ENCODE measurements at places on chromosomes 11 and 22. TPM values are rescaled to one million over a fixed set of nuclear protein-coding genes. Genes with fewer than 3 reads are reported as not detected.

NRXN2 gene
- not detected for polyA plus RNA-seq

MS4A12 gene
- not detected for polyA plus RNA-seq

MYEOV gene
- polyA plus RNA-seq: 4.4 TPM

OSBP2 gene
- polyA plus RNA-seq: 1.0 TPM

CSRP3 gene
- not detected for polyA plus RNA-seq

MMP12 gene
- polyA plus RNA-seq: not detected

CDC42EP1 gene
- polyA plus RNA-seq: 84.9 TPM

MOGAT2 gene
- polyA plus RNA-seq: not detected

MAP6 gene
- 1.3 TPM for polyA plus RNA-seq

KLHDC7B gene
- polyA plus RNA-seq: 0.02 TPM

TMEM191C gene
- 1.3 TPM for polyA plus RNA-seq

MRGPRF gene
- polyA plus RNA-seq: 0.25 TPM

DKK3 gene
- 197 TPM for polyA plus RNA-seq

MUC2 gene
- polyA plus RNA-seq: not detected

FLRT1 gene
- not detected for polyA plus RNA-seq

CHRNA10 gene
- 0.55 TPM for polyA plus RNA-seq

AGBL2 gene
- 0.36 TPM for polyA plus RNA-seq

HBG1 gene
- polyA plus RNA-seq: not detected

SNX32 gene
- 0.11 TPM for polyA plus RNA-seq

CCDC81 gene
- 0.19 TPM for polyA plus RNA-seq

IGF2 gene
- 0.06 TPM for polyA plus RNA-seq

MAML2 gene
- 0.96 TPM for polyA plus RNA-seq

CELSR1 gene
- 13.1 TPM for polyA plus RNA-seq

CAVIN3 gene
- polyA plus RNA-seq: 165 TPM

RRP7A gene
- 43.9 TPM for polyA plus RNA-seq

CYP2D6 gene
- polyA plus RNA-seq: 0.66 TPM
